Right lobe of liver (tissue), 6 donors: ENCODE measurements at places on chromosomes 4 and X.
A peak's percentile ranks its signal among the peaks of the same experiment; 100 is the strongest.

DNA sequence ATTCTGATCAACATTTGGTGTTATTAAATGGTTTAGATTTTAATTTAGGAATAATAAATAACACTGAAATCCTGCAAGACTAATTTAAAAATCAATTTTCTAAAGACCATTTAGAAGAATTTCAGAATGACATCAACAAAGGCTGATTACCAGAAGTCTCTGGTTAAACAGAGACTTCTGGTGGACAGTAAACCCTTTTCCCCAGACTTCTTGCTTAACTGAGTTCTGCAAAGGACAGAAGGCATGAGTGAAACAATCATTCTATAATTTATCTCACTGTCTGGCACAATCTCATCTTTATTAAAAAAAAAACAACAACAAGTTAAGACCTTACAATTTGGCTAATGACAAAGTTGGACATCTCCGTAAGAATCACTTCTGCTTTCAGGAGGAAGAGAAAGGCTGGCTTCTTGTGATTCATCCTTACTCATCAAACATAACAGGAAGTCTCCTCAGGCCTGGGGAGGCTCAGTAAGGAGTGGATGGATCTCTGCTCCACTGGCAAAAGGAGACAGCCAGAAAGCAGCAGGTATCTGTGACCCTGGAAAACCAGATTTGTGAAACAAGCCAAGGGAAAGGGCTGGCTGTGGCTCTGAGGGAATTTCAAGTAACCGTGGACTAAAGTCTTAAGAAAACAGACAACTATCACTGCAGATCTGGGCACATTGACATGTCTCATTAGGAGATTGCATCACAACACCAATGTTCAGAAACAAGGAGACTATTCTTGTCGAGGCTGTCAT lies 908 bp upstream of the TLR6 start:
- DNase-seq, result no peak

DNA sequence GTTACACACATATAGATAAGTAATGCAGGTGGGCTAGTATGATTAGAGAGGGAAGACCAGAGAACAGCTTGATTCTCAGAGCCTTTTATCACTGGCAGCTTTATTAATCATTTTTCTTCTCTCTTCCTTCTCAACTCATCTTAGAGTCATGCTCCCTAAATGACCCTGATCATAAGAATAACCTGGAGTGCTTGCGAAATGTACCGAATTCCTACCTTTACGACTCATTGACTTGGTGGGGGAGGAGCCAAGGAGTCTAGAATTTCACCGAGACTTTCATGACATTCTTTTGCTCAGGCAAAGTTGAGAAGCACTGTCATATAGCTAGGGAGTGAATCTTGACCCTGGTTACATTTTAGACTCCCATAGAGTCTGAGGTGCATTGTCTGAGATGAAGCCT lies 298.9 kb upstream of the PUDP start:
- no peak for DNase-seq

- DNase-seq, result peak; percentile 10
Measured at GRCh38 chrX:153776120-153776599, 4.7 kb upstream of the SRPK3 start.

DNA sequence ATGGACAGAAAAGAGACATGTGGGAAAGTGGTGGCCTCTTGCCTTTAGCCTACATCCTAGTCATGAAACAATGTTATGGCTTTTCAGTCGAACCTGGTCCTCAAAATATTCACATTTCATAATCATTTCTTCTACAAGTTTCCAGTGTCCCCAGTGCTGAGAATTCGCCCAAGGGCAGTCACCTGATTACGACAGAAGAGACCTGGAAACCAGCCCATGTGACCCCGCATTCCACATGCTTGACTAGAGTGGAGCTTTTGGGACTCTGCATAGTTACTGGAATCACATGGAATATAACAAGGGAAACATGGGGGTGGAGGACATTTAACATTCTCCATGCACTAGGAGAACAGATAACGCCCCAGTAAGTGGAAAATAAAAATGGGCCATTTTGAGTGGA lies 100.1 kb downstream of the PPARGC1A start:
- DNase-seq, result peak; percentile 49
